CD4-positive, alpha-beta T cell treated with Interferon alpha-2 for 1 hour (primary cell): ENCODE measurements at places on chromosomes 13 and 19.
A peak's percentile ranks its signal among the peaks of the same experiment; 100 is the strongest.

GRCh38 chr19:55632463-55632834, 8.1 kb upstream of the ZNF784 start:
- peak; percentile 93 for DNase-seq

DNA sequence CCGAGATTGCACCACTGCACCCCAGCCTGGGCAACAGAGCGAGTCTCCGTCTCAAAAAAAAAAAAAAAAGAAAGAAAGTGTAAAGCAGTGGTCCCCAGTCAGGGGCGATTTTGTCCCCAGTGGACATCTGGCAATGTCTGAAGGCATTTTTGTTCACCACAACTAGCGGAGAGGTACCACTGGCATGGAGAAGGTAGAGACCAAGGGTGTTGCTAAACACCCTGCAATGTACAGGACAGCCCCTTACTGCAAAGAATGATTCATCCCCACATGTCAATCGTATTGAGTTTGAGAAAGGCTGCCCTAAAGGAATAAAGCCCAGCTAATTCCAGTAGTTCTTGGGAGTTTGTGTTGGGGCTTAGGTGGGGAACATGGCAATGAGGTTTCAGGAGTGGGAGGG, 38.7 kb downstream of the CYP4F2 start:
- no peak for DNase-seq

- DNase-seq, result no peak
These were observed 56.4 kb upstream of the STARD13 start for GRCh38 chr13:33341861-33342452.

DNA sequence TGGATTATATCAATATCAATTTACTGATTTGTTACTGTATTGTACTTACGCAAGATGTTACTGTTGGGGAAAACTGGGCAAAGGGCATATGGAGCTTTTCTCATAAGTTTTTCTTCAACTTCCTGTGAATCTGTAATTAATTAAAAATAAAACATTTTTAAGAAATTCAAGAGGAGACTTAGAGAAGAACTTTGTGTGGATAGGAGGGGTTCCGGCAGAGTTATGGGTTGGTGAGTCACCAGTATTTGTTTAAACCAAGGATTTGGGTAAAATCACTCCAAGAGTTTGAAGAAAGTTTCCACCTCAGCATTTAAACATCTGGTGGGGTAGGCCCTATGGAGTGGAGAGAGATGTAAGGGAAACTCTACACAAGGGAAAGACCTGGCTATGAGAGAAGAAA, 379.6 kb downstream of the TSHZ3 start:
- no peak for DNase-seq

GRCh38 chr19:48558018-48558684, 6.2 kb downstream of the SULT2B1 start:
- peak; percentile 6 for DNase-seq

DNA sequence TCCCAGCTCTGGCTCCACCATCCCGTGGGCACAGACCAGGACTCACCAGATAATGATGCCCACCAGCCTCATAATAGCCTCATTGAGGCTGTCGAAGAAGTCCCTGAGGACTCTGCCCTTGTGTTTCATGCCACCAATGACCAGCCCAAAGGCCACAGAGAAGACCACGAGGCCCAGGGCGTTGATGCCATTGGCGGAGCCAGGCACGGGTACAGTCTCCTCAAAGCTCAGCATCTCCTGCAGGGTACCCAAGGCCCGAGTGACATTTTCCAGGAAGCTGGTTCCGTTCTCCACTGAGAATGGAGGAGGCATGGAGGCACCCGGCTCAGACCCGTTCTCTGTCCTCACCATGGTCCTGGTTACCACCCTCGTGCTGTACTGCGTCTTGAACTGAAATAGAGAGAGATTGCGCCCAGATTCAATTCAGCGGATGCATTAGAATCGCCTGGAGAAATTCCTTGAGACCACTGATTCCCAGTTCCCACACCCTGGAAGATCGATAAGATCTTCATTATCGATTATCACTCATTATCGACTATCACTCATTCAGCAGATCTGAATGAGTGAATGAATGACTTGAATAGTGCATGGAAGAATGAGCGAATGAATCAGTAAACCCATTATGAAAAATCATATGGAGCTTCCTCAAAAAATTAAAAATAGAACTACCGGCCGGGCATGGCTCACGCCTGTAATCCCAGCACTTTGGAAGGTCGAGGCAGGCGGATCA, 17.5 kb downstream of the SLC1A6 start:
- DNase-seq, result no peak

- DNase-seq, result no peak
These were observed 30.5 kb upstream of the ATP12A start for GRCh38 chr13:24649688-24650043.

DNA sequence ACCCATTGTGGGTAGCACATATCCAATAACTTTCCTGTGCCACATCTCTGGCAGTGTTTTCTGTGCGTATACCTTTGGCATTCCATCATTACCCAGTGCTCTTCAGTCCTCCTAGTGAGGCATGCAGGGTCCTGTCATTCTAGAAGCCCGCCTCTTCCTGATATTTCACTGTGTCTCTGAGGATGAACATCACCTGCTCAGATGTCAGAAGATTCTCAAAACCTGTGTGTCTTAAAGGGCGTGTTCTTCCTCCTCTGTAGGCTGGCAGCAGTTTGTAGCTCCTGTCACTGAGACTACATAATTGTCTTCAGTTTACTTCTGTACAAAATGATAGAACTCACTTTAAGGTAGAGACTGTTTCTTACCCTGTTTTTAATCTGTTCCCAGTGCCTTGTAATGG, 56.9 kb upstream of the TEX29 start:
- DNase-seq, result no peak

GRCh38 chr13:30968846-30969245, 36.4 kb downstream of the TEX26 start:
- no peak for DNase-seq

GRCh38 chr13:73596382-73596781, 537.6 kb downstream of the KLF5 start:
- DNase-seq, result no peak

DNA sequence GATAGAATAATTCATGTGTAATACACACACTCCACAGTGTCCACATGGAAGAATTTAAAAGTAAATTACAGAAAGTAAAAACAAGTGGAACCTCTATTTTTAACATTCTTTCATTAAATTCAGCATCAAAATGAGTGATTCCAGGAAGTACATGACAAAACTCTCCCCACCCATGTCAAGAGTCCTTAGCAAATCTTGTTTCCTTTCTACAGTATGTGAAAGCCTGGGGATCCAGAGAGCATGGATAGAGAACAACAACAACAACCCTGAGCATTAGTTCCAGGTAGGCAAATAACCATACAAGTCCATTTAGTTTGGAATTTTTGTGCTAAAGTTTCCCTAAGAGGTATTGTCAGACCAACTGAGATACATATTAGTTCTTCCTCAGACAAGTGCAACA, 267.9 kb downstream of the ENOX1 start:
- DNase-seq, result no peak

DNA sequence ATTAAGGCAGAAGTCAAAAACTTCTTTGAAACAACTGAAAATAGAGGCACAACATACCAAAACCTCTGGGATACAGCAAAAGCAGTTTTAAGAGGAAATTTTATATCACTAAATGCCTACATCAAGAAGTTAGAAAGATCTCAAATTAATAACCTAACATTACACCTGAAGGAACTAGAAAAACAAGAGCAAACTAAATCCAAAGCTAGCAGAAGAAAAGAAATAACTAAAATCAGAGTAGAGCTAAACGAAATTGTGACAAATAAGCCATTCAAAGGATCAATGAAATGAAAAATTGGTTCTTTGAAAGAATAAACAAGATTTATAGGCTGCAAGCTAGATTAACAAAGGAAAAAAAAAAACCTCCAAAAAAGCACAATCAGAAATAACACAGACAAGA, 2.5 kb upstream of the GPR42 start:
- no peak for DNase-seq

- no peak for DNase-seq
These were observed 22.0 kb downstream of the USPL1 start for GRCh38 chr13:30639671-30640070.

DNA sequence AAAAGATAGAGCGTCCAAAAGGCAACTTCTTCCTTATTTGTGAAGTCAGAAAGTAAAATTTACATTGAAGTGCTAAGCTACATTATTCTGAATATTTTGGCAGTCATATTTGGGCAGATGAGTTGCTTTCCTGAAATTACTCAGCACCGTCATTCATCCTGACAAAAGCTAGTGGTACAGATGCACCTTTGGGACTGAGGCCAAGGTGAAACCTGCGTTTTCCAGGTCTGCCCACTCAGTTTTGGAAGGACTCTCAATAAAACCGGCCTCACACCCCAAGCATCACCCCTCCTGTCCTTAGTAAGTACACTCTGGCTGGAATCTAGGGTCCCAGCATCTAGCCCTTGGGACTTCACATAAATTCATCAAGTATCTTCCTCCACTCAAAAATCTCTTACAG, 187.5 kb downstream of the TM9SF2 start:
- DNase-seq, result no peak

- no peak for DNase-seq
These were observed 10.2 kb upstream of the KPTN start for GRCh38 chr19:47494211-47494547.

DNA sequence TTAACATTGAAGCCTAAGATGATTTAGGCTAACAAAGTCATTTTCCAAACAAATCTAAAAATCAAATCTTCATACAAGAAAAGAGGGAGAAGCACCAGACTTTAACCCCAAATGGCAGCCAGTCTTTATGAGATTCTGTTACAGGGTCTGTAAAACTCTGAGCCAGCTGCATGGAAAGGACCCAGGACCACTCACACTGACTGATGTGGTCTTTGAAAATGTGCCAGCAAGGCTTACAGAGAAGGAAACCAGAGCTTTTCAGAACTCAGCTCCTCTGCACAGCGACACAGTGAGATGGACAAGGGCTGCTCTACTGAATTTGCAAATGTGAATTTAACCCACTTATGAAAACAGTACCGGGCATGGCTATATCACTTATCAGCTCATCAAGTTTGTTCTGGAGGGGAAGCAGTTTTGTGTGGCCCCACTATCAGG, 98.8 kb upstream of the SERP2 start:
- peak; percentile 46 for DNase-seq

DNA sequence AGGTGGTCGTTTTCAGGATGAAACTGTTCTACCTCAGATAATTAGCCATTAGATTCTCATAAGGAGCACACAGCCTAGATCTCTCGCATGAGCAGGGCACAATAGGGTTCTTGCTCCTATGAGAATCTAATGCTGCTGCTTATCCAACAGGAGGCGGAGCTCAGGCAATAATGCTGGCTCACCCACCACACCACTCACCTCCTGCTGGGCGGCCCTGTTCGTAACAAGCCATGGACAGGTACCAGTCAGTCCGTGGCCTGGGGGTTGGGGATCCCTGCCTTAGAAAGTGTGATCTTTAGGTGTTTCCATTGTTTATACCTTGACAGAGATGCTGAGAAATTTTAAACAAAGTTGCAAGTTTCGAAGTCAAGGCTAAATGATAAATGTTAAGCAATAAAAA, 344.6 kb upstream of the HTR2A start:
- no peak for DNase-seq

DNA sequence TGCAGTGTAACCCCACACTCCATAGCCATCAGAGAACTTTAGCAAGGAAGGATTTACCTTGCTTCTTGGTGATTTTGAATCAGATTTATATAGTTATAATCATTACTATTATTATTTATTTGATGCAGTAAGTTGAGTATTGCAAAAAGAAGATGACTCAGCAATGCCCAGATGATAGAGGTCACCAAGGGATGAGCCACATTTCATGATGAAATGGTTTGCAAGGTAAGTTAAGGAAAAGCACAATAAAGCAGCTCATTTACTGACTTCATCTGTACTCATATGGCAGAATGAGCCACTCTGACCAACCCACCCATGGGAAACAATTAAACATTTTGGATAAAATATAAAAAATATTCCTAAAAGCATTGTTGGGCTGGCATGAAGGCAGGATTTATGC, 59.1 kb downstream of the AKAP11 start:
- no peak for DNase-seq

- no peak for DNase-seq
These were observed 9.1 kb downstream of the ARID3A start for GRCh38 chr19:934865-935479.

DNA sequence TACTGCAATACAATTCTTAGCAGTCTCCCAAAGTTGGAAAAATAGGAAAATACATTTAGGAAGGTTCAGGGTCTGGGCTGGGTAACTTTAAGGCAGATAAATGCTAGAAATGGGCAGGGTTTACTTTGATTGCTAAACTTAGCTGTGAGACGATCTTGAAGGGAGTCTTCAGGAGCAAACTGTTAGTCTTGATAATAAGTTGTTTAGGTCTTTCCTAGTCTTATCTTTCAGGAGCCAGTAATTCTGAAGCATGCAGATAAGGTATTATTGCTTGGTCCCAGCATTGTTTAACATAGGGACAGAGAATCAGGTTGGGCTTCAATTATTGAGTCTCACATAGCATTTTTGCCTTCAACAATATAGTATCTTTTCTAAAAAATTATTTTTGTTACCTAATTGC, 262.4 kb upstream of the MIR17HG start:
- DNase-seq, result no peak

- DNase-seq, result no peak
These were observed 49.1 kb upstream of the FLT1 start for GRCh38 chr13:28544026-28544425.

DNA sequence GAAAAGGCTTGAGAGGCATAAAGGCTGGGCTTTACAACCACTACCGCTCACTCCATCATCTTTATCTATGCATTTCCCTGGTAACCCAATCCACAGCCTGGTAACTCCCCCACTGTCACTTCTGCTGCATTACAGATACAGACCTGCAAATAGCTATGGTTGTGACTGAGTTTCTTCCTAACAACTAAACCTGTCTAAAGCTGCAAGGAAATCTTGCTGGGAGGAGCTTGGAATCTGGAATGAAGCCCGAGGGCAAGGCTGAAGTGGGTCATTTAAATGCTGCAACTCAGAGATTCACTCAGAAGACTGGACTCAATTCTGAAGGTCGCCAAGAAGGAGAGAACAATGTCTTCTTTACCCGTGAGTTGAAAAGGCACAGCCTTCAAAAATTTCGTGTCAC, at the start of gene LGALS13:
Gene LGALS13 (plus strand): TSS at position 301 of the 400 bp plus-strand sequence. CDS start 45 bp downstream, at position 346.
- no peak for DNase-seq

DNA sequence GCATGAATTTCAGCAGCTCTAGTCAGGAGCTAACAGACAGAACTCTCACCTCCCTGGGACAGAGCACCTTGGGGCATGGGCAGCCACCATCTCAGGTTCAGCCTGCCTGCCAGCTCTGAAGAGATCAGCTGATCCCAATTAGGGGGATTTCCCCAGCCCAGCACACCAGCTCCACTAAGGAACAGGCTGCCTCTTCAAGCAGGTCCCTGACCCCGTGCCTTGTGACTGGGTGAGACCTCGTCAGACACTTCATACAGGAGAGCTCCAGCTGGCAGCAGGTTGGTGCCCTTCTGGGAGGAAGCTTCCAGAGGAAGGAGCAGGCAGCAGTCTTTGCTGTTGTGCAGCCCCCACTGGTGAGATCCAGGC, 84.5 kb upstream of the UFM1 start:
- no peak for DNase-seq

- no peak for DNase-seq
These were observed 277.2 kb downstream of the TEX29 start for GRCh38 chr13:111597618-111598017.

GRCh38 chr19:461721-462551, 1.1 kb upstream of the SHC2 start:
- no peak for DNase-seq
